ENCODE measurements at places on chromosomes 2 and 18. TPM values are rescaled to one million over a fixed set of nuclear protein-coding genes. Genes with fewer than 3 reads are reported as not detected.

EVX2 gene
- polyA plus RNA-seq = not detected

MDH1 gene
- 200 TPM for polyA plus RNA-seq

- DNase-seq = no peak
These were observed 159.3 kb upstream of the SLC8A1 start for GRCh38 chr2:40611196-40611595.

- no peak for DNase-seq
These were observed 121.1 kb downstream of the HDAC4 start for GRCh38 chr2:239279508-239280295.

GRCh38 chr2:97998431-97999005 lies 2.8 kb upstream of the TMEM131 start:
- no peak for DNase-seq

GRCh38 chr18:23209031-23209430 lies 73.7 kb downstream of the CABLES1 start:
- no peak for DNase-seq

GRCh38 chr2:189684811-189685210 lies 10.3 kb downstream of the ANKAR start:
- DNase-seq = no peak

GYPC gene
- 26.7 TPM for polyA plus RNA-seq

DNA sequence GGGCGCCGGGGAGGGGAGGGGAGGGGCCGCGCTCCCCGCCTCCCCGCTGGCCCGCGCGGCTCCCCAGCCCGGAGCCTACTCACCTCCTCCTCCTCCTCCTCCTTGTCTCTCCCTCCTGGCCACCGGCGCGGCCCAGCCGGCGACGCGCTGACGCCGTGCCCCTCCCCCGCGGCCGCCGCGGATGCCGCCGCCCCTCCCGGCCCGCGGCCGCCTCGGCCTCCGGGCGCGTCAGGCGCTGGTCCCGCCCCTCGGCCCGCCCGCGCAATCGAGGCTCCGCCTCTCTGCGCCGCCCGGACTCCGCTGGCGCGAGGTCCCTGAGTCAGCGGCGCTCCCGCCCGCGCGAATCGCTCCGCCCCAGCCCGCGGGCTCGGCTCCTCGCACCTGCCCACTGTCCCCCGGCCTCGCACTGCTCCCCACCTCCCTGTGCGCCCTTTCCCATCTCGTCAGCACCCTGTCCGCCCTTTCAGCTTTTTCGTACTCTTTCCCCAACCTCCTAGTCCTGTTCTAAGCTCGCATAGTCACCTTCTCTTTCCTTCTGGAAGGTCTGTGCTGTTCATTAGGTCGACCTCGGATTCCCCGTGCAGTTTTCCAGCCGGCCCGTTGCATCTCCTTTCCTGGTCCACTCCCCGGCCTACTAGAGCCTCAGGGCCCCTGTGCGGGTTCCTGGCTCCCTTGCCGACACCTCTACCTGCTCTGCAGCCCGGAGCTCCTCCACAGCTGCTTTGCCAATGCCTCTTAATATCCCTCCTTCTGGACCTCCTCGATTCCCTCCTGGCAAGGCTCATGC lies 187.4 kb downstream of the ZEB2 start:
- peak; percentile 90 for DNase-seq

GRCh38 chr2:134081238-134081938 lies 172.5 kb upstream of the MGAT5 start:
- DNase-seq = no peak

PDE11A gene
- 1.5 TPM for polyA plus RNA-seq

CNRIP1 gene
- 18.6 TPM for polyA plus RNA-seq

KCNJ3 gene
- polyA plus RNA-seq = 9.9 TPM

LIPG gene
- polyA plus RNA-seq = 32.9 TPM

CYP26B1 gene
- 6.1 TPM for polyA plus RNA-seq

DNA sequence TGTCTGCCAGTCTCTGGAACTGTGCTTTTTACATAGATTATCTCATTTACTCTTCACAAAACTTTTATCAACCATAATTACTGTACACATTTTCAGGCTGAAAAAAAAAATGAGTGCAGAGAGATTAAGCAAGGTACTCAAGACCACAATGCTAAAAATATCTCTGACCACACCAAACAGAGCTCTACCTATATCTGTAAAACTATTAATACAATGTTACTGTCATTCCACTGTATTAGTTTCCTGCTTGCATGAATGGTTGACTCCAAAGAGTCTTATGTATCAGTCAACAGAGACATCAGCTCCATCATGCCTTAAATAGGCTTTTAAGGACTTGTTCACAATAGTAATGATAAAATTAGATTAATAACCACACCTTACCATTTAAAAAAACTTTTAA lies 134.7 kb upstream of the CCDC150 start:
- DNase-seq = no peak

EGR4 gene
- 0.04 TPM for polyA plus RNA-seq

DNA sequence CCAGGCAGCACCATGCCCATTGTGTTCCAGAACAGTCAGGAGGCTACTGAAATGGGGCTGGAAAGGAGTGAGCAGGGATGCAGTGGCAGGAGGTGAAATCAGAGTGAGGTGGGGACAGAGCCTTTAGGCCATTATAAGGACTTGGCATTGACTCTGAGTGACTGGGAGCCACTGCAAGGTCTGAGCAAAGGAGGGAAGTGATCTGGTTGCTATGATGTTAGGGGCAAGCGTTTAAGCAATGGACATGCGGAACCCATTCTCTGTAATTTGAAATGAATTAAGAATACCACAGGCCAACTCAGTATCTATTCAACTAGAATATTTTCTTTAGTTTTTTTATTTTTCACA lies 98.2 kb downstream of the DPP4 start:
- no peak for DNase-seq

DNA sequence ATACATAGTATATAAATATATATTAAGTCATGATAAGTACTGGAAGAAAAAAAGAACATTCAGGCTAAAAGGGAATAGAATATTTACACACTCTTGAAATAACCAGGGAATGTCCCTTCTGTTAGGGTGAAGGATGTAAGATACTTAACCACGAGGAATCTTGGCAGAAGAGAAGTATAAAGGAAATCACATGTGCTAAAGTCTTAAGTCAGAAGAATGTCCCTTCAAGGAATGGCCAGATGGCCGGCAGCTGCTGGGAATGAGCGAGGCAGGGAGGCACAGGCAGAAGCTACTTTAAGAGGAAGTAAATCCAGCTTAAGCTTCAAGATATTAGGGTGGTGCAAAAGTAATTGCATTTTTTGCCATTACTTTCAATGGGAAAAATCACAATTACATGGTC lies 5.5 kb downstream of the CCDC102B start:
- peak; percentile 38 for DNase-seq

GRCh38 chr2:43478412-43479086 lies 117.3 kb downstream of the THADA start:
- no peak for DNase-seq

GRCh38 chr2:111175615-111176014 lies 54.9 kb downstream of the BCL2L11 start:
- no peak for DNase-seq

- DNase-seq = no peak
These were observed 24.5 kb upstream of the PEX13 start for GRCh38 chr2:60992985-60993392.

UGT1A3 gene
- polyA plus RNA-seq = 0.16 TPM

- DNase-seq = no peak
These were observed 10.3 kb upstream of the CERKL start for GRCh38 chr2:181667234-181667633.

- DNase-seq = no peak
These were observed 40.8 kb downstream of the AGPS start for GRCh38 chr2:177433402-177433801.

GRCh38 chr2:198697794-198698193 lies 759.9 kb downstream of the SATB2 start:
- no peak for DNase-seq

HTR2B gene
- 6.7 TPM for polyA plus RNA-seq

ATIC gene
- 129 TPM for polyA plus RNA-seq

DNA sequence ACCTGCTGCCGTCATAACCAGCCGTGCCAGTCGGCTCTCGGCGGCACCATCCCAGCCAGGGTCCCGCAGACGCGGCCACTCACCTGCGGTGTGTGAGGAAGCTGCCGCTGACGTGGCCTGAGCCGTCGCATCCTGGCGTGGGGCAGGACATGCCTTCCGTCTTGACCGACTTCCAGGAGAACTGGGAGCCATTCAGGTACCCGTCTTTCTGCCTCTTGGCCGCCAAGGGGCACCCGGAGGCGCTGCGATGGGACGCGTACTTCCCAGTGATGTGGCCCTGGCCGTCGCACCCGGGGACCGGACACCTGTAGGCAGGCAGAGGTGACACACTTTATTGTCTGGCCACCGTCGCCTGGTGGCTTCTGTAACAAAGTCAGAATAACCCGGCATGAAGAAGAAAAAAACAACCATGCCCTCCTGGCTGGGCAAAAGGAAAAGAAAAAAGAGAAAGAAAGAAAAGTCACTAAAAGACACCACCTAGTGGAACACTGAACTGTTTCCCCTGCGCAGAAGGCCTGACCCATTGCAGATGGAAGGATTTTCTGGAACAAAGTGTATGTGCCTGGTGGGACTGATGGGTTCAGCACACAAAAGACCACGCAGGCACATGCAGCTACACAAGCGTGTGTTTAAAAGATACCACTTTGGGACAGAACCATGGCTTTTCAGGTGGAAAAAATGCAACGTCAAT lies 94.9 kb upstream of the PXDN start:
- DNase-seq = no peak

DNA sequence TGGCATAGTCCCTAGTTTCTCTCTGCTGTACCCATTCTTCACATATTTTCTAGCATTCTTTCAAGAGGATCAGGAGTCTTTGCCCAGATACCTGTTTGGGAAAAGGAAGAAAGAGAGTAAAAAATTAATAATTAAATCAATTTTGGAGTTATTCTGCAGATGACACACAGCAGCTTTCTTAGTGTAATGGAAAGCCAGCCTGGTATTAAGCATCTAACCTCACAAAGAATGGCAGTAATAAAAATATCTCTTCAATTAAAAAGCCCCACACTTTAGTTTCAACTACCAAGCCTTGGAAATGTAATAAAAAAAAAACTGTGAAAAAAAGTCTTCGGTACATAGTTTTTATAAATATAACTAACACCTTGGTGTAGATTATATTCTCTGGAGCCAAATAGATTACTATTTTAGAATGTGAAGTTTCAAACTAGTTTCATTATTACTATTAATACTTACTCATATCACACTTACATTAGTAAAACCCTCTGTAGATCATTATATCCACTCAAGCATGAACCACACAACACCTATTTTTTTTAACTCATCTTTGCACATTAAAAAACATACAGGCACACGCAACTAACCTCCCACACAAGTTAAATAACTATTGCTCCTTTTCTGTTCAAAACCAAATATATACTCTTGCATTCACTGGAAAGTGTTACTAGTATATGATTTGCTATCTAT lies 90.9 kb downstream of the GPD2 start:
- DNase-seq = no peak

WIPF1 gene
- polyA plus RNA-seq = 56.2 TPM

MOGAT1 gene
- not detected for polyA plus RNA-seq

PLCL1 gene
- polyA plus RNA-seq = 3.3 TPM

RAMP1 gene
- polyA plus RNA-seq = 76.1 TPM

GRCh38 chr2:235493775-235494715 lies at the start of gene AGAP1:
TSS of gene AGAP1 (plus strand) at chr2:235494043.
- DNase-seq = peak; percentile 86

DNA sequence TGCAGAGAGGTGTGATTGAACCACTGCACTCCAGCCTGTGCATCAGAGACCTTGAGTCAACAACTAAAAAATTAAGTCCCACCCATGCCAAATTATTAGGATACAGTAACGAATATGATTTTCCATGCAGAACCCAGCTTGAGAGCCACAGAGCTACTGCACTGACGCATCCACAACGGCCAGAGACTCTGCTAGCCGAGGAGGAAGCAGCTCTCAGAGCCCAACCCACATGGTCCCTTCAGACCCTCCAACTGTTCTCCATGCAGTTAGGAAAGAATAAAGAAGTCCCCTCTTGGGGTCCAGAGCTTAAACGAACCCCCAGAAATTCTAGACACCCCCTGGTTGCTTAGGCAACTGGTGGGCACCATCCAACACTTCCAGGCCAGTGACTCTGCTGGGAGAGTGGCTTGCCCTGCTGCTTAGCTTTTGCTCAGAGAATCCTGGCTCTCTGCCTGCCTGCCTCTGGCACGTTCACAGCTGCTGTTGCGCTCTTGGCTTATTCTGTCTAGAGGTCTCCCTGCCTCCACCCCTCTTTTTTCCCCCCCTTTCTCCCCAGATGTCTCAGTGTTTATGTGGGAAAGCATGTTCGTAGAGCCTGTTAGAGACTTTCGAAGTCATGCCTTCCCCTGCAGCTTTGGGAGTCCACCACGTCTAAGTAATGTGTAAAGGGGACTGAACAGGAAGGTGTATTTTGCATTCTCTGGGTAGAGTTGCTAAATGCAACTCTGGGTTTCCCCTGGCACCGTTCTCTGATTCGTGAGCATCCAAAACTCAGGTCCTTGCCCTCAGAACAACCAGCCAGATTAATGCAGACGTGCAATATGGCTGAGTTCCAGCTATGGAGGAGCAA lies 26.0 kb upstream of the SP3 start:
- DNase-seq = peak; percentile 50

- DNase-seq = peak; percentile 88
These were observed 2.8 kb upstream of the CTDSP1 start for GRCh38 chr2:218396688-218397462.

PLEKHH2 gene
- polyA plus RNA-seq = 14.7 TPM

- DNase-seq = peak; percentile 56
These were observed 24.5 kb downstream of the CRACDL start for GRCh38 chr2:98911376-98912154.

GRCh38 chr2:11872948-11873269 lies 126.5 kb downstream of the LPIN1 start:
- no peak for DNase-seq

- no peak for DNase-seq
These were observed 78.8 kb downstream of the ASAP2 start for GRCh38 chr2:9285385-9285920.

DNA sequence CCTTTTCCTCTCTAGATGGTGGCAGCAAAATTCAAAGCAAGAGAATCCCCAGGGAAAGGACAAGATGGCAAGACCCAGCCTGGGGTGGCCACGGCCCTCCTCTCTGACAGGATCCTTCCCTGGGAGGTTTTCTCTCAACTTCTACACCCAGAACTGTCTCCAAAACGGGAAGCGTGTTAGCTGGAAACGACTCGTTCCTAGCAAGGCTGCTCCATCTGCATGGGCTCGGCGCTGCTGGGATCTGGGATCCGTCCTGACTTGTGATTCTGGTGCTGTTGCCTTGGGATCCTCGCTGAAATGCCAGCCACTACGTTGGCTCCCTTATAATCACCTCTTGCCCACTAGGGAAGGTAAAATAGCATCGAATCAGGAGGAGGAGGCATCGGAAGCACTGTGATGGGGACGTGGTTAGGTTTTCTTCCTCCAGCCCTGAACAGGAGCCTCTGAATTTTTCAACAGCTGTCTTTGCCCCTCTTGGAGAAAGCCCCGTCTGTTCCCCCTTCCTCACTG lies 514.8 kb upstream of the MYT1L start:
- no peak for DNase-seq

GRCh38 chr2:72916743-72917137 lies 579 bp upstream of the EMX1 start:
- no peak for DNase-seq

All from large intestine (tissue), 12 donors.